CD4-positive, alpha-beta memory T cell (primary cell): ENCODE measurements at places on chromosomes 7 and 10. TPM values are rescaled to one million over a fixed set of nuclear protein-coding genes. Genes with fewer than 3 reads are reported as not detected.

- H3K36me3 ChIP-seq, result no peaks in the 10 kb centered on the region
- H3K4me3 ChIP-seq, result no peak overlapping the region
- H3K4me1 ChIP-seq, result peaks cover 10% of the 10 kb centered on the region
These were observed 117.5 kb upstream of the ANLN start for GRCh38 chr7:36272211-36272566.

DNA sequence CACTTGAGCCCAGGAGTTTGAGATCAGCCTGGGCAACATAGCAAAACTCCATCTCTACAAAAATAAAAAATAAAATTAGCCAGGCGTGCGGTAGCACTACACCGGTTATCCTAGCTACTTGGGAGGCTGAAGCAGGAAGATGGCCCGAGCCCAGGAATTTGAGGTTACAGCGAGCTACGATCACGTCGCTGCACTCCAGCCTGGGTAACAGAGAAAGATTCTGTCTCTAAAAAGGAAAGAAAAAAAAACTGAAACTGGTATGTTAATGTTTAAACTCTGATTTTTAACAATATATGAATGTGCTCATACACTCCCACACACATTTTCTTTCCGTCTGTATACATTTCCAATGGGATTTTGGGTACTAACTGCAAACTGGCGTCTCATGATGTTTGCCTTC, 140.6 kb upstream of the KMT2E start:
- no peak for DNase-seq
- H3K4me3 ChIP-seq, result no peak overlapping the region
- H3K27me3 ChIP-seq, result no peaks in the 10 kb centered on the region
- H3K27ac ChIP-seq, result no peak overlapping the region
- no peaks in the 10 kb centered on the region for H3K36me3 ChIP-seq

DNA sequence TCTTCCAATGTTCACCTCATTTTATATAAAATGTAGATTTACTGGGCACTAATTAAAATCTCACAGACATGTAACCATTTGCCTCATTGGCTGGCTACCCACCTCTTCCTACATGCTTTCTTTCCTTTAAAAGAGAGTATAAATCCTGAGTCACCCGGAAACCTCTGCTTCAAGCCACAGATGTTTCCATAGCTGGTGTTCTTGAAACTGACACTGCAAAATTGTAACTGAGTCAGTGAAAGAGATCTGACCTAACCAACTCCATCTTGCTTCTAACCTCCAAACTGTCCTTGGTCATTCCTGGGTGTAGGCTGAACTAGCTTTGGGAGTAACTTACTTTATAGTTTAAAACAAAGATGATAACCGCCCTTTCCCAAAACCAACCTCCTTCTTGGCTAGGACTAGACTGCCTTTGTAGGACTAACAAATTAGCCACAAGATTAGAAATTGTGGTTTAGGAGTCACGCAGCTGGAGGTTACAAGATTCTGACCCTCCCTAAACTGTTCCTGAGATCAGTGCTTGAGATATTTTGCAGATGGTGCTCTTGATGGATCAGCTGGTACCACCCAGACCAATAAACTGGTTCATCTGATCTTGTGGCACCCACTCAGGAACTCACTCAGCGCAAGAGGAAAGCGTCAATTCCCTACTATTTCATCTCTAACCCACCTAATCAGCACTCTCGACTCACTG, 33.5 kb downstream of the SVOPL start:
- no peaks in the 10 kb centered on the region for H3K27me3 ChIP-seq
- H3K4me3 ChIP-seq, result no peak overlapping the region
- no peaks in the 10 kb centered on the region for H3K36me3 ChIP-seq
- H3K27ac ChIP-seq, result no peak overlapping the region
- no peak for DNase-seq

DNA sequence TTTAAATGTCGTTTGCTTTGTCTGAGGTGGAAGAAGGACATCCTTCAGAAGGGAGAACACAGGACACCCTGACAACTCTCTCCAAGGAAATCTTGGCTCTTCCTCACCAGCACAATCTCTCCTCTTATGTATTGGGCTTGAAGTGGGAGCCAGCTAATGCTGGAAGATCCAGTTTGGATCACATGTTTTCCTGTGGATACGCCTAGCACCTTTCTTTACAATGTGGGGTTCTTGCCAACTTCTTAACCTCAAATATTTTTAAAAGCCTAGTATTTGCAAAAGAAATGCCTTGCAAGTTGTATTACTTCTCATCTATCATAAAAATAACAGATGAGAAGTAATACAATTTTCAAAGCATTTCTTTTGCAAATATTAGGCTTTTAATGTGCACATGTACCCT, 76.4 kb downstream of the FRMD4A start:
- H3K27ac ChIP-seq, result no peak overlapping the region
- H3K4me1 ChIP-seq, result no peaks in the 10 kb centered on the region
- H3K4me3 ChIP-seq, result no peak overlapping the region
- H3K27me3 ChIP-seq, result no peaks in the 10 kb centered on the region

GRCh38 chr10:84478151-84478550, 149.8 kb downstream of the CCSER2 start:
- peaks cover 24% of the 10 kb centered on the region for H3K36me3 ChIP-seq
- H3K4me1 ChIP-seq, result no peaks in the 10 kb centered on the region
- H3K4me3 ChIP-seq, result no peak overlapping the region

DNA sequence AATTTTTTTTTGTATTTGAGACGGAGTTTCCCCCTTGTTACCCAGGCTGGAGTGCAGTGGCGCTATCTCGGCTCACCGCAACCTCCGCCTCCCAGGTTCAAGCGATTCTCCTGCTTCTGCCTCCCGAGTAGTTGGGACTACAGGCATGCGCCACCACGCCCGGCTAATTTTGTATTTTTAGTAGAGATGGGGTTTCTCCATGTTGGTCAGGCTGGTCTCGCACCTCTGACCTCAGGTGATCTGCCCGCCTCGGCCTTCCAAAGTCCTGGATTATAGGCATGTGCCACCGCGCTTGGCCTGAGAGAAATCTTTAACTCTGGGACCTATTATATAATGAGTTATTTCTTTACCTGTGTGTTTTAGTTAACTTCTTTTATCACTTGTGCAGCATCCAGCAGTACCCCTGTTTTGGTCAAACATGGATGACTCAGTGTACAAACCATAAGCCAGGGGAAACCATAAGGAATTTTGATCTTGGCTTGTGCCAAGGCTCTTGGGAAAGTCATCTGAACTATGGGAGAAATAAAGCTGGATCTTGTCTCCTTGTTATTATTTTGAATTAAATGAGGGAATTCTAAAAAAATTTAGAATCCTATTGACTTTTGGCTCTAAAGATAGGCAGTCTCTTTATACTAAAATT, 23.6 kb upstream of the ZRANB1 start:
- peak overlapping the region; percentile 83 for H3K27ac ChIP-seq
- H3K27me3 ChIP-seq, result no peaks in the 10 kb centered on the region
- no peak for DNase-seq
- peaks cover 33% of the 10 kb centered on the region for H3K4me1 ChIP-seq
- no peaks in the 10 kb centered on the region for H3K36me3 ChIP-seq

RBM20 gene
- not detected for polyA plus RNA-seq

DNA sequence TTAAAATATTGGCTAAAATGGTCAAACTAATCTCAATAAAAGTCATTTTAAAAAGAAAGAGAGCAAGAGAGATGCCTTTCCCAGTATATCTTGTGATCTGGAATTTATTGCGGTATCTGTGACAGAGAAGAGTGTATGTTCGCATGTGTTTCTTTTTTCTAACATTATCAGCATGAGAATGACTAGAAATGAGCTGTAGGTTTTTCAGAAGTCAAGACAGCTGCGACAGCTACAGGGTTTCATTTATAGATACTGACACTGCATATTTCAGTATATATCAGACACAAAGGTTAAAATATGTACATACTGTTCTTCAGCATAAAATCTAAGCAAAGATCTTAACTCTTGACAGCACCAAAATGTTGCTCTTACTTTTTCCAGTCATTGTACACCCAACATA, 215.8 kb downstream of the JAZF1 start:
- no peaks in the 10 kb centered on the region for H3K36me3 ChIP-seq
- H3K4me3 ChIP-seq, result no peak overlapping the region
- H3K27ac ChIP-seq, result no peak overlapping the region
- DNase-seq, result no peak

MSMB gene
- polyA plus RNA-seq, result not detected

DNA sequence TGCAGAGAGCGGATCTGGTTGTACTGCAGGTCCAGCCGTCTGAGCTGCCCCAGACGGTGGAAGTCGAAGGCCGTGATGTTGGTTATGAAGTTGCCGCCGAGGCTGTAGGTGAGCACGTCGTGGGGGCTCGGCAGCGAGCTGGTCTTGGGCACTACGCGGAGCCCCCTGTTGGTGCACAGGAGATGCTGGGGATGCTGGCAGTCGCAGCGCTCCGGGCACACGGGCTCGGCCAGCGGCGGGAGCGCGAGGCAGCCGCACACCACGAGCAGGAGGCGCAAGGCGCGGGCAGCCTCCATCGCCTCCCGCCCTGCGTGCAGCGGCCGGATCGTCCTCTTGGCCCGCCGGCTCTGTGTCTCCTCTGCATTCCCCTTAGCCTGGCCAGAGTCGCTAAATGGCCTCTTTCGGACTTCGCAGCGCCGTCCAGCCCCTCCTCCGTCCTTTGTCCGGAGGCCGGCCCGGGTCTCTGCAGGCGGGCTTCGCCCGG, 337 bp downstream of the TRIL start:
- H3K27me3 ChIP-seq, result peaks cover 12% of the 10 kb centered on the region
- no peak overlapping the region for H3K27ac ChIP-seq
- no peak for DNase-seq
- no peak overlapping the region for H3K4me3 ChIP-seq
- H3K4me1 ChIP-seq, result peaks cover 4% of the 10 kb centered on the region

SLC29A4 gene
- 0.50 TPM for polyA plus RNA-seq

GRCh38 chr7:69757981-69758430, 159.7 kb downstream of the AUTS2 start:
- H3K27ac ChIP-seq, result no peak overlapping the region
- no peaks in the 10 kb centered on the region for H3K4me1 ChIP-seq
- H3K4me3 ChIP-seq, result no peak overlapping the region
- H3K27me3 ChIP-seq, result no peaks in the 10 kb centered on the region
- H3K36me3 ChIP-seq, result no peaks in the 10 kb centered on the region

DNA sequence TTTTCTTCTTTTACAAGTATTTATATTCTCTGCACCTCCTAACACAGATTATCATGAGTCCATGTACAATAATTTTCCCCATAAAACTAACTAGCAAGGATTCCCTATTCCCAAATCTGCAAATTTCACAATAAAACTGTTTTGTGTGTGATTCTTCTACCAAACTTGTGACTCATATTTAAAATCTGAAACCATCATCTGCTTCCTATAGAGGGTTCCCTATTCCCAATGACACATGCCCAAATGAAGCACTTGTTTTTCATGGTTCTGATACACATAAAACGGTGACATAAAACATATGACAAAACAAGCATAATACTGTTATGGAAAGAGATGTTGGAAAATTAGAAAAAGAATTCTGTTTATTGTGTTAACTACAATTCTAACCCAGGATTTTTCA, 657.6 kb downstream of the PARD3 start:
- no peak overlapping the region for H3K4me3 ChIP-seq
- H3K4me1 ChIP-seq, result no peaks in the 10 kb centered on the region
- no peak overlapping the region for H3K27ac ChIP-seq
- no peak for DNase-seq

DNA sequence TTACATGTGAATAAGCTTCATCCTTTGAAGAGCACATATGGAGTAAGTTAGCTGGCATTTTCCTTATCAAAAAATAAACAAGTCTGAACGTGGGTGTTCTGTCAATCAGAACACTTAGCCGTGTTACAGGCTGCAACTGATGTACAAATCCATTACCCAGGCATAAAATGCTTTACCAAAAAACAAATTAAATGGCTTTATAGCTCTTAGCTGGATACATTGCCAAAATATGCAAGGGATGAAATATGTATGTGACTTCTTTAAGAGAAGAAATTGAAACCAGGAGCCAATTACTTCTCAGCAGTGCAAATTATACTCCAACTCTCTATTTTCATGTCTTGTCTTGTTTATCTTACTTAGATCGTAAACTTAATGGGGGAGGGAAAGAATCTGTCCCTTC, 214.8 kb downstream of the DGKB start:
- DNase-seq, result no peak
- H3K36me3 ChIP-seq, result no peaks in the 10 kb centered on the region
- no peak overlapping the region for H3K4me3 ChIP-seq
- no peak overlapping the region for H3K27ac ChIP-seq

GRCh38 chr10:132562177-132562915, 24.8 kb downstream of the INPP5A start:
- H3K4me3 ChIP-seq, result no peak overlapping the region
- no peaks in the 10 kb centered on the region for H3K27me3 ChIP-seq
- H3K36me3 ChIP-seq, result no peaks in the 10 kb centered on the region
- no peak overlapping the region for H3K27ac ChIP-seq
- H3K4me1 ChIP-seq, result no peaks in the 10 kb centered on the region
- DNase-seq, result no peak

RSPH10B gene
- not detected for polyA plus RNA-seq
